Stimulated activated CD4-positive, alpha-beta T cell treated with anti-CD3 and anti-CD28 coated beads, TNF-alpha, amount 100 ng/mL, for 24 hours (primary cell): ENCODE measurements at places on chromosomes 16 and 17.
A peak's percentile ranks its signal among the peaks of the same experiment; 100 is the strongest.

GRCh38 chr17:66775271-66775670 lies 59.6 kb upstream of the CACNG5 start:
- no peak for DNase-seq

- DNase-seq, result no peak
Observed at GRCh38 chr17:20009052-20009301, 182 bp upstream of the SPECC1 start.

- no peak for DNase-seq
Observed at GRCh38 chr16:89155851-89156739, 15.5 kb upstream of the CDH15 start.

GRCh38 chr17:15509095-15509494 lies 41.7 kb upstream of the CDRT4 start:
- no peak for DNase-seq

- no peak for DNase-seq
Observed at GRCh38 chr16:67555795-67556212, 6.5 kb upstream of the CTCF start.

DNA sequence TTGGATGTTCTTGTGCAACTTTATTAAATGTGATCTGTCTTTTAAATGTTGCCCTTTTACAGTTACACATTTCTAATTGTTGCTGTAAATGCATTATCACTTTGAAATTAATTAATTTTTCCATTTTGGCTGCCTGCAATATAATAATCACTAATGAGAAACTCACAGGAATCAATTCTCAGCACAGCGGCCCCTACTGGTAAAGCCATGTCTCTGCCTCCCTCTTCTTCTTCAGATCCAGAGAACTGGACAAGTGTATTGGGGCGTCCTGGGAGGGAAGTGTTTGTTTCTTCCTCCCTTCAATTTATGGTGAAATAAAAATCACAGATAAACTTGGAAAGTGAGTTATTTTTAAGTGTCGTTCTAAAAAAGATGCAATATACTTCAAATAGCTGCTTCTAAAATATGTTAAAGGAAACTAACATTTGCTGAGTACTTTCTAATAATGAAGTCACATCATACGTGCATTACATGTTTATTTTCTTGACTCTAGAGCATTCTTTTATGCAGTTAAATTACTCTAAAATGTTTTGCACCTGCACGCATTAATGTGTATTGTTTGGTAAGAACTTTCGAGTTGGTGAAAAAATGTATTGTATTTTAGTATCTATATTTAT lies 338.0 kb downstream of the WWOX start:
- peak; percentile 4 for DNase-seq

DNA sequence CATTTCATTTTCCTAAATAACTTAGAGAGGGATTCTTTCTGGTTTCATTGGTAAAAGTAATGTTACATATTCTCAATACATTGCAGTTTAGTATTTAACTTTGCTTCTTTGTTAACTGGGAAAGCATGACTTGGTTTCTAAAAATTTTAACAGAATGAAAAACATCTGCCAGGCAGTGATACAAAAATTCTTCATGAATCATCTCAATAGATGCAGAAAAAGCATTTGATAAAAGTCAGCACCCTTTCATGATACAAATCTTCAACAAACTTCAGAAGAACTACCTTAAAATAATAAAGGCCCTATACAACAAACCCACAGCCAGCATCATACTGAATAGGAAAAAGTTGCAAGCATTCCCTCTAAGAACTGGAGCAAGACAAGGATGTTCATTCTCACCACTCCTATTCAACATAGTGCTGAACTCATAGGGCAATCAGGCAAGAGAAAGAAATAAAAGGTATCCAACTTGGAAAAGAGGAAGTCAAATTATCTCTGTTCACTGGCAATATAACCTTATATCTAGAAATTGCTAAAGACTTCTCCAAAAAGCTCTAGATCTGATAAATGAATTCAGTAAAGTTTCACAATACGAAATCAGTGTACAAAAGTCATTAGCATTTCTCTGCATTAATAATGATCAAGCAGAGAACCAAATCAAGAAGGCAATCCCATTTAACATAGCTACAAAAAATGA lies 50.4 kb downstream of the SLFN5 start:
- no peak for DNase-seq

DNA sequence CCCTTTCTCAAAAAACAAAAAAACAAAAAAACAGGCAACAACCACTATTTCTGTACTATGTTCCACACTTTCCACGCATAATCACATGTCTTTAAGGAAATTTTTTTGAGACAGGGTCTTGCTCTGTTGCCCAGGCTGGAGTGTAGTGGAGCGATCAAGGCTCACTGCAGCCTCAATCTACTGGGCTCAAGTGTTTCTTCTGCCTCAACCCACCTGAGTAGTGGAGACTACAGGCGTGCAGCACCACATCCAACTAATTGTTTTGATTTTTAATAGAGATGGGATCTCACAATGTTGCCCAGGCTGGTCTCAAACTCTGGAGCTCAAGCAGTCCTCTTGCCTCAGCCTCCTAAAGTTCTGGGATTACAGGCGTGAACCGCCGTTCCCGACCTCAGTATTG lies 52.6 kb upstream of the BPTF start:
- DNase-seq, result no peak

DNA sequence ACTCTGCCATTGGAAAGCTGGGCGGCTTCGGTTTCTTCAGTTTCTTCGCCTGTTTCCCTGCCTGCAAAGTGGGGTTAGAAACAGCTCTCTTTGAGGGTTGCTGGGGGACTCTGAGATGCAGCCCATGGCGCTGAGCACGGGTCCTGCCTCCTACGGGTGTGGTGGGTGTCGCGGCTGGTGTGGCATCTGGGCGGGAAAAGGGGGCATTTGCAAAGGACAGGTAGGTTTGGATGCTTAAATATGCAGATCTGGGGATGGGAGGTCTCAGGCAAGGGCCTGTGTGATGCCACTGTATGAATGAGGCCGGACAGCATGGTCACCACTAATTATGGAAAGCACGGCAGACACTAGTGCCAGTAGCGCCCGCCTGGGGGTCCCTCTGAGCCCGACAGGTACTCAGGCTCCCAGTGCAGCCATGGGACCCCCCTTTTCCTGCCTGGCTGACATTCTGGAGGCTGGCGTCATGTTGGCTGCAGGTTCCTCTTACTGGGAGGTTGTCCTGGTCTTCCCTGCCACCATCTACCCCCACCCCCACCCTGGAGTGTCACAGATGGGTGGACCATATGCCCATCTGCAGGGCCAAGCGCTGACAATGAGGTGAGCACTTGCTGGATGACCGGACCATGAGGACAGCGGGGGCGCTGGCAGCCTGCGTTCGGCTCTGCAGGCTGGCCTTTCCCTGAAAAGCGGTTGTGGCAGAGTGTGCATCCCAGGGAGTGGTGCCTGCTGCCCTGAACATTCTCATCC lies 237.7 kb downstream of the SEC14L1 start:
- DNase-seq, result no peak

DNA sequence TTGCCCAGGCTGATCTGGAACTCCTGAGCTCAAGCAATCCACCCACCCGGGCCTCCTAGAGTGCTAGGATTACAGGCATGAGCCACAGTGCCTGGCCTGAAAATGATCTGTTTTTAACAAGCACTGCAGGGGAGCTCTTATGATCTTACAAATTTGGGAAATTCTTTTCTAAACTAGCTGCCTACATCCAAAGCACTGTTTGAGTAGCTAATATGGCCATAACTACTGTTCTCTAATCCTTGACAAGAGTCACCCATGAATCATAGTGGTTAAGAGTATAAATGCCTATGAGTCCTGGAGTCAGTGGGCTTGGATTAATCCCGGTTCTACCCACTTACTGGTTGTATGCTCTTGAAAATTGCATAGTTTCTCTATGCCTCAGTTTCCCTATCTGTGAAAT lies 1.4 kb upstream of the CPPED1 start:
- no peak for DNase-seq

GRCh38 chr17:4897785-4898184 lies 1.6 kb upstream of the C17orf107 start:
- DNase-seq, result no peak

- no peak for DNase-seq
Observed at GRCh38 chr17:55532670-55533069, 21.4 kb upstream of the SMIM36 start.

- DNase-seq, result no peak
Observed at GRCh38 chr16:53207810-53208752, 153.3 kb downstream of the CHD9 start.

GRCh38 chr17:63356337-63356757 lies 89.8 kb downstream of the CYB561 start:
- DNase-seq, result no peak
